ENCODE measurements at places on chromosomes 6 and 20.

- no peak for DNase-seq
Observed at GRCh38 chr6:129635396-129636130, 74.4 kb downstream of the ARHGAP18 start.

DNA sequence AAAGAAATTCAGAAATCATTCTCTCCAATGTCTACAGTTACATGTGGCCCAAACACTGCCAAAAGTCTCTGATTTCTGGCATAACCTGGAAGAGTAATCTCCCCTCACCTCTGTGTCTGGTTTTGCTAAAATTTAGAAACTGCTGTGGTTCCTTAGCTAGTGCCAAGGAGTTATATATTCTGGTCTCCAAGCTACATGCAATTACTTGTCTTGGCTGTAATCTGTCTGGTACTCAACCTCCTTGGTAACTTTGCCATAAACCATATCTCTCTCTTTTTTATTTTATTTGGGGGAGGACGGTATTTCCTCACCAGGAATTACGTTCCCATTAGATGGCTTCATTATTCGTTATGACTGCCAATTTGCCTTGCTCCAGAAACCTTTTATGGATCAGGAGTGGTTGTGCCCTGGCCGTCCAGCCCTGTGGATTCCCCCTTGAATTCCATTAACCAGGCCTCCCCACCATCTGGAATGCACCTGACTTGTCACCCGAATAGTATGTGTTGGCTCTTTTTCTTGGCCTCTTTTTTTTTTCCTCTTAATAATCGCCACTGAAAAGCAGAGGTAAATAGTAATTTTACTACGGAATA lies 400.0 kb downstream of the CD83 start:
- DNase-seq = no peak

GRCh38 chr6:38346291-38347079 lies 293.2 kb downstream of the BTBD9 start:
- DNase-seq = no peak

DNA sequence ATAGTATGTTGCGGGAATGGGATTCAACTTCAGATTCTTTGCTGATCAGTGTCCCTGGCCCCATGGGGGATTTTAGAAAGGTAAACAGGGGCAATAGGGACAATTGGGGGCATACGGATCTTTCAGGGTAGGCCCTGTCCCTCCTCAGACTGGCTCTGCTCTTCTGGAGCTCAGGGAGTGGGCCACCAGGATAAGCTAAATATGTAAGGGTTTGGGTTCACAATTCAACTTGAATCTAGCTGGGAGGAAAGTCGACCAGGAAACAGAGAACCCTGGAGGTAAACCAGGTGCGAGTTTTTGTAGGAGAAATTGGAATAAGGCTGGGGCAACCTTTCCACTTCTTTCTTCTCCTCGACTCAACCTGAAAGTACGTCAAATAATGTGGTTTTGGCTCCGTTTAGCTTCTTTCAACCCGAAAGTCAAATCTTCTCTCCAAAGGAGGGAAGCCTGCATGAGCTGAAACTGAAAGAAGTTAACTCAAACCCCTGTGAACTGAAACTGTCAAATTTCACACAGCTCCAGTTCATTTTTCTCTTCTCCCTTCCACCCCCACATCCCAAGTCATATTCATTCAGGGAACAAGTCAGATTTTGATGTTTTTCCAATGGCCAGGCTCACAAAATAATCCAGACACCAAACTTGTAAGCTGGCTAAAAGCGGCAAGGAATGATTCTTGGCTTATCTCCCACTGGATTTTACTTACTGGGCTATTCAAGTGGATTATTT lies 278.2 kb downstream of the CLIC5 start:
- no peak for DNase-seq

DNA sequence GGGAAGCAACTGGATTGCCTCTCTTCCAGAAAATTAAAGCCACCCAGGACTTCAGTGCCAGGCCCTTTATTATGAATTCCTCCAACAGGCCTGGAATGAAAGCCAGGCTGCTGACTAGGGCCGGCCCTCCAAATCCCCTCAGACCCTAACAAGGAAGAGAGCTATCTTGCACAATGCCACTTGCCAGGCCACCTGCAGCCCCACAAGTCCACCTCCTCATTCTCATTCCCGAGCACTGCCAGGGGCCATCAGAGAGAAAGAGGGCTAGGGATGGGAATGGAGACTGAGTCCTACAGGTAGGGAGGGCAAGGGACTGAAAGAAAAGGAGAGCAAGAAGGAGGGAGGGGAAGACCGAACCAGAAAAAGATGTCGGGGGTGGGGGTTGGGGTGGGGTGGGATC lies 86.5 kb downstream of the MRPL14 start:
- no peak for DNase-seq

GRCh38 chr6:16511723-16512489 lies 249.4 kb downstream of the ATXN1 start:
- DNase-seq = no peak

DNA sequence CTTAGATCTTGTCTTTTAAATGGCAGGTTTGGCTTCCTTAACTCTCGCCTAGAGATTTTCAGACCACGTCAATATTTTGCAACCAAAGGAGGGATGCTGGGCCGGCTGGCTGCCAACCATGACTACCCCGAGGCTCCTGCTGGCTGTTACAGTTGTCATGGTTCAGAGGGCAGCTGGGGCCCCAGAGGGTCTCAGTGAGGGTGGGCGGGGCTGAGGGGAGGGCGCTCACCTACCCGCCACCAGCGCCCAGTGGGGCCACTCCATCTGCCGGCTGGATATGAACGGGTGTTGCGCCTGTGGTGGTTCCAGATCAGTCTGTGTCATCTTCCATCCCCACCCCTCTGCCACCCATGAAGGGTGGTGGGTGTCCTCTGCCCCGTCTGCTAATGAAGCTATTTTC lies 12.3 kb downstream of the GPR31 start:
- DNase-seq = no peak

- DNase-seq = no peak
Observed at GRCh38 chr6:119283979-119284545, 65.5 kb downstream of the MAN1A1 start.

- no peak for DNase-seq
Observed at GRCh38 chr20:45209924-45210323, 3.1 kb downstream of the SEMG1 start.

GRCh38 chr6:144083172-144083571 lies 12.2 kb downstream of the SF3B5 start:
- DNase-seq = no peak

DNA sequence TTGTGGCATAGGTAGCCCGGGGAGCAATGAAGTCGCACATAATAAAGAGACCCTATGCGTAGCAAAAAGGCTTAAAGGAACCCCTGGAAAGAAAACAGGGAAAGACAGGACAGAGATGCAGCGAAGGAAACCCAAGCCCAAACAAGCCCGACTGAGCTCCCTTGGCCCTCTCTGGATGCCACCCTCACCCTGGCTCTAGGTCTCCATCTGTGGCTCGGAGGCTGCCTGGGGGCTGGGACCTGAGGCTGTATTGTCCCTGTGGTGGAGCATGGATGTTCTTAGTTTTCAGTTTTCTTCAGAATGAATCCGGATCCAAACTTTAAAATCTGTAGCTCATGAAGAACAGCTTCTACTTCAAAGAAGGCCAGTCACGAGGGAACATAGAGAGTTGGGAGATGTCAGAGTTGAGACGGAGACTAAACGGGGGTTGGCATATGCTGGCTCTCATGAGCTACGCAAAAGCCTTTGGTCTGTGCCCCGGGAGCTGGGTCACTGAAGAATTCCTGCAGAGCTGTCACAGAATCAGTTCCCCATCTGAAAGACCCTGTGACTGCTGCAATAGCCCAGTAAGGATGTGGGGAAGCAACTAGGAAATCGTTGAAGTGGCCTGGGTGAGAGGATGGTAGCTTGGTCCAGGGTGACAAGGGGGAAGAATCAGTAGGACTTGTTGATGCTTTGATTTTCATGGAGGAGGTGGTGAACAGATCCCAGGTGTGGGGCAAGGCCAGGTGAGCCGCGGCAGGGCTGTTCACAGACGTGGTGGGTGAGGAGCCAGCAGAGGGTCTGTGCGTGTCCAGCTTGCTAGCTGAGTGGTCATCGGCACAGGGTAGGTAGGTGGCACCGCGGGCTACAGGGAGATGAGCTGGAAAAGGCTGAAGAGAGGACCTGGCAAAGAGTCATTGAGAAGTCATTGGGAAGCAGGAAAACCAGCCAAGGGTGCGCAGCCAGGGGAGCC lies 35.2 kb downstream of the SYNDIG1 start:
- DNase-seq = no peak

DNA sequence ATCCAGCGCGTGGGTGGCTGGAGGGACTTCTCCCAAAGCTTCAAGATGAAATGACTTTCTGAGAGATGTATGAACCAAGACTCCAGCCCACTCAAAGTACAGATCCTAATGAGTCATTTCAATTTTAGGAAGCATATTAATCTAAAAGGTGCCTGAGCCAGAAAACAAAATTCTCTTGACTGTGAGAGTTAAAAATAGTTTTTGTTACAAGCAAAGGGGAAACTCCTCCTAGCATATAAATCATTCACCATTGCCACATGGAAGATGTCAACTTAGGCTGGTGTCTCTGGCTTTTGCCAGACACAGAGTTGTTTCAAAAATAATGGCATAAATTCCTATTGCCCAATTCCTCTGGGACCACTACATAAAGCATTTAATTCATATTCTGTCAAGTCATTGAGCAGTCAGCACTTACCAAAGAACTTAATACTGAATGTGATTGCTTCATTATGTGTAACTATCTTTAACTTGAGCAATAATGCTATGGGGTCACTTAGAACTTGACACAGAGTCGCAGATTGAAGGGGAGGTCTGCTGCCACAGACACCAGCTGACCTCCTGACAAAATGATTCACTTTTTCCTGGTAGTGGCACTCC lies 280.6 kb downstream of the SLC35F1 start:
- DNase-seq = no peak

DNA sequence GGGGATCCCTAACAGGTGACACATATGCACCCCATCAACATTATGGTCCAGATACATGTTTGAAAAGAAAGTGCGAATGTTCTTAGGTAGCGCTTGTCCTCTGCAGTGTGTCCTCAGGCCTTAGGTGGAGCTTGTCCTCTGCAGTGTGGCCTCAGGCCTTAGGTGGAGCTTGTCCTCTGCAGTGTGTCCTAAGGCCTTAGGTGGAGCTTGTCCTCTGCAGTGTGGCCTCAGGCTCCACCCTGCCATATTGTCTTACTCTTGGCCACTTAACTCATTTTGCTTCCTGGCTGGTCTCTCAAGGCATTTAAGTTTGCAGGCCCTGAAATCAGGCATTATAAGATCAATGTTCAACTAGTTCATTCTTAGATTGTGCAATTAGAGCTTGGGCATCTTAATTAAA lies 74.7 kb upstream of the SCP2D1 start:
- no peak for DNase-seq

- no peak for DNase-seq
Observed at GRCh38 chr6:143408151-143408786, 42.2 kb downstream of the ADAT2 start.

- DNase-seq = no peak
Observed at GRCh38 chr6:68240726-68241125, 394.4 kb upstream of the ADGRB3 start.

- no peak for DNase-seq
Observed at GRCh38 chr6:36999061-36999750, 6.2 kb upstream of the FGD2 start.

DNA sequence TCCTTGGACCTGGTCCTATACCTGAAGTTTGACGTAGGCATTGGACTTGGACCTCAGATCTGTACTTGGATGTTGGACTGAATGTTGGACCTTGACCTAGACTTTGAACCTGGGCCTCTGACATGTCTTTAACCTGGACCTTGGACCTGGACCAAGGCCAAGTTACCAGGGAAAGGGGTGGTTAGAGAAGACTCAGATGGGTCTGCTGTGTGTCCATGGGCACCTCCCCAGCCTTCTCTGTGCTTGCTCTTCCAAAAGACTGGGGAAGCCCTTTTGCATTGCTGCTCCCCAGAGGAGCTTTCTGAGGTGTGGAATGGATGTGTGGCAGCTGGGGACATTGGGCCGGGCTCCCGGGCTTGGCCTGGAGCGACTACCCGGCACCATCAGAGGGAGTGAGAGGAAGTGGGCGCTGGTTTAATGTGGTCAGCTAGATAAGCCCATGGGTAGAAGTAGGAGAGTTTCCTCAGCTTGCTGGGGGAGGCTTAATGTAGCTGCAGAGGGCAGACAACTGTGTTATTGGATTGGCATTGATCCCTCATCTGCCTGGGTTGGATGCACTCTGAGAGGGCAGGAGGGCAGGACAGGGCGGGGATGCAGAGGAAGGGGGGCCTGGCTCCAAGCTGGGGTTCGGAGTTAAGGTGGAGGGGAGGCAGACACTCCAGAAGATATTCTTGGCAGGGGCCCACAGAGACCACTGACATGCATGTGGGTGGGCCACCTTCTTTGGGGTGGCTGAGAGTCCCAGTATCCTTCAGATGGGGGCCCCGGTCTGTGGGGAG lies 4.2 kb downstream of the SCRT2 start:
- no peak for DNase-seq

- DNase-seq = no peak
Observed at GRCh38 chr20:48695255-48695654, 132.5 kb downstream of the PREX1 start.

- no peak for DNase-seq
Observed at GRCh38 chr6:132025468-132025867, 74.3 kb upstream of the CCN2 start.

GRCh38 chr6:16540804-16541752 lies 220.2 kb downstream of the ATXN1 start:
- no peak for DNase-seq

GRCh38 chr20:56463428-56463827 lies 5.0 kb upstream of the RTF2 start:
- DNase-seq = no peak

DNA sequence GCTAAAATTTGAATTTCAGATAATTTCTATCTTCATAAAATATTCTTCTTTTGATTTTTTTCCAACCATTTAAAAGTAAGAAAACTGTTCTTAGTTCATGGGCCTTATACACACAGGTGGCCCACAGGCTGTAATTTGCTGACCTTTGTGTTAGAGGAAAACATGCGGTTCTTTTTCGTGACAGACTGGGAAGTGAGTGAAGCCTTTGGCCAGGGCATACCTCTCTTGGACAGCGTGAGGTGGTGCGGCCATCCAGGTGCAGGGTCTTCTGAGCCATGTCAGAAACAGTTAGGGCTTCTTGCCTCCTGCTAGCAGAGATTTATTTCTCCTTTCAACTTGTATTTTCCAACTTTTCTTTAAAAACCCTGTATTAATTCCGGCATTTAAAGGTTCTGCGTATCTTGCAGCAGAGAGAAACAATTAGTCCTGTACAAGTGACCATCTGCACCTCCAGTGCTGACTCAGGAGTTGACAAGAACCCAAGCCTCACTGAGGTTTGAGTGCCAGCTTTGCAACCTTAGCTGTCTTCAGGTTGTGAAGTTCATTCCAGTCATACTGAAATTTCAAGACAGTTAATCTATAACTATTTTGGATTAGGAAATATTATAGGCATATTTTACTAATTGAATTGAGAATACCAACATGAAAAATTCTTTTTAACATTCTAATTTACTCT lies 177.8 kb downstream of the LY86 start:
- no peak for DNase-seq

- no peak for DNase-seq
Observed at GRCh38 chr6:2885967-2886735, 17.0 kb downstream of the SERPINB9 start.
